SK-N-MC (cell line): ENCODE measurements at places on chromosomes 5 and 9.

DNA sequence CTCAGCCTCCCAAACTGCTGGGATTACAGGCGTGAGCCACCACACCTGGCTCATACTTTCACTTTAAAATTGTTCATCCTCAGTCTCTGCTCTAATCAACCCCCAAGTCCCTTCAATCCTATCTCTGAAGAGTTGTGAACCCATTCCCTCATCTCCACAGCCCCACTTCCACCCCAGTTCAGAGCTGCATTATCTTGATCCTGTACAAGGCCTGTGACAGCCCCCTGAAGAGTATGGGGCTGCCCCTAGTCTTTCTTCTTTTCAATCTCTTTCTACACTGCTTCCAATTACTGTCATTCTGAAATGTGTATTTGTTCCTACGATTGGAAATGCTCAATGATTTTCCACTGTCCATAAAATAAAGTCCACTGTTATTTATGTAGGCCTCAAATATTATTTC lies 588.3 kb downstream of the RAB3C start:
- no peak for DNase-seq

- DNase-seq, result no peak
Observed at GRCh38 chr5:164098531-164098930, 593.1 kb downstream of the MAT2B start.

- no peak for DNase-seq
Observed at GRCh38 chr9:90979138-90979551, 177.5 kb downstream of the SYK start.

DNA sequence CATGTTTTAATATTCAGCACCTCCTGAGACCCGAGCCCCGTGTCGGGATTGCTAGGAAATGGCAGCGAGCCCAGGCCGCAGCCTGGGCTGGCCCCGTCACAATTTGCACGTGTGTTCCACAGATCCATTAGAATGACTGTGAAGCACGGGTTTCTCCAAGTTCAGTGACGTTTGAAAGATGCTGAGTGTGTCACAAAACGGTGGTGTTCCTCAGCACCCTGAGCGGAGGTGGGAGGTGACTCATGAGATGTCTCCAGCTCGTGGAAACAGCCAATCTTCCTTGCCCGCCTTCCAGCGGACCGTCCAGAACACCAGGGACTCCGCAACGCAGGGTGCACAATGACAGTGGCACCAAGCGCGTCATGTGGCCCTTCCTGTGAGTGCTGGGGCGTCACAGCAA lies 412.8 kb downstream of the IRX2 start:
- DNase-seq, result no peak

GRCh38 chr9:74447451-74448193 lies 49.5 kb upstream of the RORB start:
- DNase-seq, result no peak

GRCh38 chr5:160649304-160649703 lies 202.7 kb downstream of the ATP10B start:
- no peak for DNase-seq

DNA sequence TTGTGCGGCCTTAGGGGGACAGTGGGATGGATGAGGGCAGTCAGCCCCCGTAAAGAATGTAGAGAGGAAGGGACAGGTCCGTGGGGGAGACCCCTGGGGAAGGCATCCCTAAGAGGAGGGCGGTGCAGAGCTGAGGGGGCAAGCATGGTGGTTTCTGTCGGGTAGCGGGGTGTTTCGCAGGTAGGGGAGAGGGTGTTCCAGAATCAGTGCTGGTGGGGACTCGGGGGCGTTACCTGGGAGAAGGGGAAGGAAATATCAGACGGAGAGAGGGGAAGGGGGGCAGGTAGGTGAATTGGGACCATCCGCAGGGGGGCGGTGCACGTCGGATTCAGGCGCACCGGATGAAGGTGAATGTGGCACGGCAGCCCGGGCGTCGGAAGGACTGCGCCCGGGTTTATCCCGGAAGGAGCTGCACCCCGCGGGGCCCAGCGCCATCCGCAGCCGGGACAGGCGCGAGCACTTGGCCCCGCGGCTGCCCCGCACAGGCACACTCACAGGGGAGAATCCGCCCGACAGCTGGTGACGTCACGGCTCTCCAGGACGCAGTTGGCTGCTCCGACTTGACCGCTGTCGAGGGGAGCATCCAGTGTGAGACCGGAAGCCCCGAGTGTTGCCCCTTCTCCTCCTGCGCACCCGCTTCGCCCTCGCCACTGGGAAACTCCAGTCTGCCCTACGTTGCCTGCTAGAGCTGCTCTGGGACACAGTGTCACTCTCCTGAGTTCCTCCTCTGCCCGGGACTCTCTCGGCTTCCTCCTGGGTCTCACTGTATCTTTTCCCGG lies 1.3 kb downstream of the CD72 start:
- DNase-seq, result no peak
